NCI-H446 treated with DMSO at 0.1 percent for 48 hours (cell line): ENCODE measurements at places on chromosomes 5 and 9.

- no peak for DNase-seq
Measured at GRCh38 chr5:61623401-61624069, 291.5 kb downstream of the ZSWIM6 start.

DNA sequence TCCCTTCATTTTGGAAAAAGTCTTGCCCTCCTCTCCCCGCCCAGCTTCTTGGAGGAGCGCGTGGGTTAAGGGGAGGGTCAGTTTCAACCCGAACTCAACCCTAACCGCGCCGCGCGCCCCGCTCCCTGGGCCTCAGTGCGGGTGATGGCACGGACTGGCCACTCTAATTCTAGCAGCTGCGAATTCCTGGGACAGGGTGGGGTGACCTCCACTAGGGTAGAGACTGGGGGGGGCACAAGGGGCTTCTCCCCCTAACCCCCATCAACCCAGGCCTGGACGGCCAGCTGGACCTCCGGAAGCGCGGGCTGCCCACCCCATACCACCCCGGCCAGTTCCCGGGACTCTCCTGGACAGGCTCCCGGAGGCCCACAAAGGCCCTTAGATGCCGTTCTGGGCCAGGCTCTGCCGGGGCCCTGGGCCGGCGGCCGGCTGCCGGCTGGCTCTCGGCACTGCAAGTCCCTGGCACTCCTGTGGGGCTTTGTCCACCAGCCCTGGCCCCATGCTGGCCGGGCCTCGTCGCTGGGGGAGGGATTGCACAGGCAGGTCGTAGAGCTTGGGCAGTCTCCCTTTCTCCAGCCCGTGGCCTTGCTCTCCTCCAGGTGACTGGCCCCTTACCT, 7.2 kb upstream of the PSD2 start:
- DNase-seq = no peak

DNA sequence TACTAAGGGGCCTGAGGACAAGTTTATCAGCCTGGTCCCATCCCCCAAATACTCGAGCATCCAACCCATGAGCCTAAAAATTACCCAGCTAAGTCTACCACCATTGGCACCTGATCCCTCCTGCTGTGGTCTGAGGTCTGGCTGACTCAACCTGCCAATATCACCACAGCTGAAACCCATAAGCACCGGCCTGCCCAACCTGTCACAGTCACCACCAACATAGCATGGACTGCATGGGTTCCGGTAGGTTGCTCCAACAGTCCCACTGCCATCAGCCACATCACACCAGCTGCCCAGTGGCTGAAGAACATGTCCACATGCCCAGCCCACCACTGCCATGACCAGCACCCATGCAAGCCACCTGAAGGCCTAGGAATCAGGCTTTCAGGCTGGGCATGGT, 495.0 kb downstream of the PRELID2 start:
- no peak for DNase-seq

DNA sequence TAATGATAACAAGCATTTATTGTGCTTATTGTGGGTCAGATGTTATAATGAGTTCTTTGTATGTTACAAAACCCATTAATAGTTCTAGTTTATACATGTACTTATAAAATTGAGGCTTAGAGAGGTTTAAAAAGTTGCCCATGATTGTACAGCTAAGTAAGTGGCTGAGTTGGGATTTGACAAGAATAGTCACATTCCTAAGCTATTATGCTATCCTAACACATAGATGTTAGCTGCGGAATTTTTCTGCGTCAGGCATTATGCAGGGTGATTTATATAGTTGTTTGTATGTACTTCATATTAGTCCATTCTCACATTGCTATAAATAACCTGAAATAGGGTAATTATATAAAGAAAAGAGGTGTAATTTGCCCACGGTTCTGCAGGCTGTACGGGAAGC, 12.5 kb downstream of the COMMD10 start:
- no peak for DNase-seq

- DNase-seq = no peak
Measured at GRCh38 chr5:5139336-5139776, 774 bp upstream of the ADAMTS16 start.

DNA sequence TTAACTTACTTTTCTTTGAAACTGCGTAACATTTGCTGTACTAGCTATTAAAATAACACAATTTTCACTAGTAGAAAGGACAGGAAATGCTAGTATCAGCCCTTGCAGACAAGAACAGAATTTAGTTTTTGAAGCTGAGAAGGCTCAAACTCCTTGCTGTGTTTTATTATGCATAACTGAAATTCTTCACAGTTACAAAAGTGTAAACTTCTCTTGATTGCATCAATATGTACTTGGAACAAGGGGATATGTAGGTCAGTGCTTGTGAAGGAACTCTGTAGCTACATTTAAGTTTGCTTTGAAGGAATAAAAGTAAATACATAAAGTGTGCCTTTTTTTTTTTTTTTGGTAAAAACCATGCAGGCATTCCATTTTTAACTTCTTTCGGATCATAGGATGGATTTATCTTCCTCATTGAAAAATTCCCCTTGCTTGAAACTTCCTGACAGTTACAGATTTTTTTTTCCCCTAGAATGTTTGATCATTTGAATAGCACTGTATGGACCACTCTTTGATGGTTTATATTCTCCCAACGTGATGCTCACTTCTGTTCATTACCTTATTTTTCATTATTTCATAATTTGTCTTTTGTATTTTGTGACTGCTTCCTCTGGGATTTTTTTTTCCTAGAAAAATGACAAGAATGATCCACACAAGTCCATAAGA, 94.9 kb upstream of the DAB2 start:
- peak; percentile 39 for DNase-seq

GRCh38 chr5:2511706-2512105, 239.8 kb downstream of the IRX2 start:
- DNase-seq = no peak

- DNase-seq = no peak
Measured at GRCh38 chr5:174245516-174246075, 200.1 kb downstream of the NSG2 start.

GRCh38 chr9:70609542-70610286, 195.3 kb upstream of the KLF9 start:
- DNase-seq = no peak

DNA sequence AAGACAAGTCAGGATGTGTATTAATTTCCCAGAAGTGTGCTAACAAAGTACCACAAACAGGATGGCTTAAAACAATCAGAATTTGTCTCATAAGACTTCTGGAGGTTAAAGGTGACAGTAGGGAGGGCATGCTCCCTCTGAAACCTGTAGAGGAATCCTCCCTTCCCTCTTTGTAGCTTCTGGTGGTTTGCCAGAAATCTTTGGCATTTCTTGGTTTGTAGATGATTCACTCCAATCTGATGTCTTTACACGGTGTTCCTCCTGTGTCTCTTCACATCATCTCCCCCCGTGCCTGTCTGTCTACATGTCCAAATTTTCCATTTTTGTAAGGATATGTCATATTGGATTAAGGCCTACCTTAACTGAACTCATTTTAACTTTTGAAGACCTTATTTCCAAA, 471.5 kb downstream of the ZNF608 start:
- no peak for DNase-seq

DNA sequence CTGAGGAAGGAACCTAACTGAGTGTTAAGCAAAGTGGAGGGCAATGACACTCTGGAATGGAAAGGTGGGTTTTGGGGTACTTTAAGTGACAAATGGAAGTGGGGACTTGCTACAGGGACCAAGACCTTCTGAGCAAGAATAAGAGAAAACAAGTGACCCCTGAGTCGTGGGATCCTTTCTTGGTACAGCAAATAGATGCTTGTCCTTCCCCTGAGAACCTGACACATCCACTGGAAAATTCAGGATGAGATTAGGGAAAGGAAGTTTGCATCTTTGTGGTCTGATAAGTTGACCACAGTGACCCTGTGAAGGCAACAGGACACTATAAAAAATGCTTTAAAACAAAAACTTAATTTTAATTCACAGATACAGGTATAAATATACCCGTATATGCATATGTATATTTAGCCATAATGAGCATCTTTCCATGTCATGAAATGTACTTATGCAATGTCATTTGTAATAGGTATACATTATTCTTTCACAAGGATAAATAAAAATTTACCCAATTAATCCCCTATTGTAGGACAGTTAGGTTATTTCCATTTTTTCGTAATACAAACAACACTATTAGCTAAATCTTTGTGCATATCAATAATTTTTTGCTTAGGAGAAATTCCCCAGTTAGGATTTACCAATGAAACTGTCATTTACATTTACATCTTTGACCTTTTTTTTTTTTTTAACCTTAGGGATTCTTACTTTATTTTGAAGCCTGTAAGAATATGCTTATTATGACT, 2.0 kb upstream of the IRF1 start:
- no peak for DNase-seq

DNA sequence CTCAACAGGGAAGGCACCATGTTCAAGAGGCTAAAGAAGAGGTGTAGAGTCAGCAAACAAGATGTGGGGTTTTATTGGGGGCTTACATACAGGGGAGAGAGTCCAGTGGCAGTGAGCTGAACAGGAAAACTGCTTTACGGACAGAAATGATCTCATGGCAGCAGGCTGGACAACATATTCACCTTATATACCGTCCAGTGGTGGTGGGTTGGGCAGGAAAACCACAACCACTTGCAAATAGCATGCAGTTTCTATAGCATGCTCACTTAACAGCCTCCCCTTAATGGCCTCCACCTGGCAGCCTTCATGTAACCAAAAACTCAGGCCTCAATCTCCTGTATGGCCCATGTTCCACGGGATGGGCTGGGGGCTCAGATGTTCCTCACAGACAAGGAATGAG, 5.4 kb downstream of the TNFSF8 start:
- no peak for DNase-seq

GRCh38 chr9:108913391-108913790, 20.5 kb downstream of the ELP1 start:
- no peak for DNase-seq

- DNase-seq = no peak
Measured at GRCh38 chr5:7837403-7837802, 13.5 kb downstream of the CFAP90 start.

DNA sequence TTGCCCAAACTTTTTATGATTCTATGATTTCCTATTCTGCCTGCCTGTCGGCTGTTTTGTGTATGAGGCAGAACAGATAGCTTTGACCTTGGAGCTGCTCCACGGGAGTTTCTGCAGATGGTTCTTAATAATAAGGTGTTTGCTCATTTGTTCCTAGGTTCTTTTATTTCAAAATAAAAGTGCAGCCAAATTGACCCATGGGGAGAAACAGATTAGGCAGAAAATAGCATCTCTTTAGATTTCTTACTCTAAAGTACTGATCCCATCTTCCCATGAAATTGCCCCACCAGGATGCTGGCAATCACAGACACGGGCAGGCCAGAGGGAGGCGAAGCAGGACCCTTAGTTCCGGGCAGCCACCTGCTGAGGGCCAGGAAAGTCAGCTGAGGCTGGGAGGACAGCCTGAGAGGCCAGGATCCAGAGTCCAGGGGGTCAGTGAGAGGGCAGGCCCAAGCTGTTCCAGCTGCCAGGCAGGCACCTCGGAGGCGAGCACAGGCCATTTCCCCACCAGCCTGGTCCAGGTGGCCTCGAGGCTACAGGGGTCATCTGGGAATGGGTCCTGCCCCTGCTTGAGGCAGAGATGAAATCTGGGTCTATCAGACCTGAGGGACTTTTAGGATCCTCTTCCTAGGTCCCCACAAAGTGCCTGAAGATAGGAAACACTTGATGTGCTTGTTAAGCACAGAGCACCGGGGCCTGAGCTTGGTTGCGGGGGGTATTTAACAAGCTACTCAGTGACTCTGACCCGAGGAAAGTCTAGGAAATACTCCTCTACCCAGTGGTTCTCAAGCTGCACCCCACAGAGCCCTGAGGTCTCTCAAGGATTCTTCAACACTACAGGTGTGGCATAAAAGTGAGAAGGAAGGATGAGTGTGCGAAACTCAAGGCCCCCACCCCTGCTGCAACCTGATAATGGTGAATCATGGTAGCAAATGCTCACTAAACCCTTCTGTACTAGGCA, 145.4 kb downstream of the CMYA5 start:
- DNase-seq = peak; percentile 66

DNA sequence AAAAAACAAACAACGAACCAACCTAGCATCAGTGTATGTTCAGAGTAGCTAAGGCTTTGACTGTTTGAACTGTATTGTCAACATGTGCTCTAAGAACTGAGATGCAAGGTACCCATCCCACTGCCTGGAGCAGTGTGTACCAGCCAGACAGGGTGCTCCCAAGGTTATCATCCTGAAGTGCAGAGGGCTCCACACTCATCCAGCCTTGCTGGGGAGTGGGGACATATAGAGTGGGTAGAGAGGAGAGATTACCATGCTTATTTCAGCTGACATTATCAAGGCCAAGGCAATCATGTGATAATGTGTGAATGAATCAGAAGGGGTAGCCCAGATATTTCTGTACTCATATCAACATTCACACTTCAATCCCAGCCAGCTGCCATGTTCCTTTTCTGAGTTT, 68.7 kb upstream of the ZNF622 start:
- no peak for DNase-seq

DNA sequence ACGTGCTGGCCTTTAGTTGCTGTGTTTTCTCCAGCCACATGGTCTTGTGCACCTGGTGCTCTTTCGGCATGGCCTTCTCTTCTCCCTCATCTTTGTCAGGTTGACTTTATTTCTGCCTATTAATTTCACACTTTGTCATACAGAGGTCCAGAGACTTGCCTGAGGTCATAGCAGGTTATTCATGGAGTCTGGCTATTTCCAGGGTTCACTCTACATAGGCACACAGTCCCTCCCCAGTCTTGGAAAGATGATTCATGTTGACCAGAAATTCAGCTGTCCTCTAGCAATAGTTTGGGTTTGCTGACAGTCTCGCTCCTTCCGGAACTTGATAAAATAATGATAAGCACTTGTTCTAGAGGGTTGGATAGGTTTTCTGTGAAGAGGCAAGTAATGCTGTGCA, 81.6 kb downstream of the ARHGAP26 start:
- no peak for DNase-seq
